ENCODE measurements at places on chromosomes 6 and 20.

DNA sequence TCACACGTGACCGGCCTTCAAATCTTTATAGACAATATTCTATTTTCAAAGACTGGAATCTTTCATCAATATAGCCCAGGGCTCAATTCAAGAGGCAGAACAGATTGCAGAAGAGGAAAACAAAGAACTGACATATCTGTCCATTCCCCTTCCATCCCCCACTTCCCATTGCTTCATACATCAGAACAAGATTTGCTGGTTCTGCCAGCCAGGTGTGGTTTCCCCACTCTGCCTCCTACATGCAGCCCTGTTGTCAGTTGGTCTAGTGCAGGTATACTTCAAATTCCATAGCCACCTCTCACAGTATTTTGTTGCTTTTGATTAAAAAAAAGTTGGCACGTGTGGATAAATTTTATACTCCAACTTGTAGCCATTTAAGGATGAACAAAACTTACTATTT, 174.9 kb downstream of the CD109 start:
- no peak for DNase-seq

- DNase-seq: no peak
These were observed 104.9 kb downstream of the OGFRL1 start for GRCh38 chr6:71393471-71393870.

- DNase-seq: no peak
These were observed 77.0 kb upstream of the SGK1 start for GRCh38 chr6:134394905-134395304.

DNA sequence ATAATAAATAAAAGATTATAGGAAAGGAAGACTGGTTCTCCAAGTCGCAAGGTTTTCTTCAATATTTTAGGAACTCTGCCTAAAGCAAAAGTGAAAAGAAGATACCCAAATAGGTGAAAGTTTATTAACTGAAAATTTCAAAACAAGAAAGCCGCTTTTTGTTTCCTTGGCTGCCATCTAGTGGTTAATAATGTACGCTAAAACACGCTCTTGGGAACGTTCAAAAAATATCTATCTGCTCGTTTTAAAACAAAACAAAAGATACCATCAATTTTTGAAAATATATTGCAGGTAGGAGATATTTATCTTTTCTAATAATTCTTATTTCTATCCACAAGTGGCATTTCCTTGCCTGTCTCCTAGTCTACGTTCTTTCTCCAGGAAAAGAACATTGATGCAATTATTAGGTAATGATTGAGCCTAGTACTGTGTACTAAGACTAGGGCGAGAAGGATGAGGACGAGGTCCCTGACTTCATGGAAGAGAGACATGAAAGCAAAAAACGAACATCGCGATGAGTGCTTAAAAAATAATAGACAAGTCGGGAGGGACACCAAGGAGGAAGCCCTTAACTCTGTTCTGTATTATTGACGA, 97.2 kb downstream of the SPTLC3 start:
- DNase-seq: no peak

DNA sequence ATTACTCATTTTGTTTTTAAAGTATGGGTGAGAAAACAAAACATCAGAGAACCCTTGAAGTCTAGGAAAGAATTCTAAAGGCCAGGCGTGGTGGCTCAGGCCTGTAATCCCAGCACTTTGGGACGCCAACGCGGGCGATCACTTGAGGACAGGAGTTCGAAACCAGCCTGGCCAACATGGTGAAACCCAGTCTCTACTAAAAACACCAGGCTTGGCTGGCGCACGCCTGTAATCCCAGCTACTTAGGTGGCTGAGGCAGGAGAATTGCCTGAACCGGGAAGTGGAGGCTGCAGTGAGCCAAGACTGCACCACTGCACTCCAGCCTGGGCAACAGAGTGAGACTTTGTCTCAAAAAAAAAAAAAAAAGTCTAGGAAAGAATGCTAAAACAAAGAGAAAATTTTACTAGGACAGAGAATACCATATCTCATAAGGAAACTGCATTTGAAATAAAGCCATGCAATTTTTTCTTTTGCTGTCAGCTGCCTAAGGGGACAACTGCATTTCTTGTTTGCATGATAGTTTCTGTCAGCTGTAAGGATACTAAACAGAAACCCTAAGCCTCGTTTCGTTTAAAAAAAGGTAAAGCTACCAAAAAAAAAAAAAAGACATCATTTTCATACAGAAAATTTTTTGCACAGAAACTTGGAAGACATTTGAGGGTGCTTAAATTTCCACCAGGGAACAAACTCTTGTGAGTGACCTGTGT, 32.1 kb downstream of the SMLR1 start:
- DNase-seq: no peak

DNA sequence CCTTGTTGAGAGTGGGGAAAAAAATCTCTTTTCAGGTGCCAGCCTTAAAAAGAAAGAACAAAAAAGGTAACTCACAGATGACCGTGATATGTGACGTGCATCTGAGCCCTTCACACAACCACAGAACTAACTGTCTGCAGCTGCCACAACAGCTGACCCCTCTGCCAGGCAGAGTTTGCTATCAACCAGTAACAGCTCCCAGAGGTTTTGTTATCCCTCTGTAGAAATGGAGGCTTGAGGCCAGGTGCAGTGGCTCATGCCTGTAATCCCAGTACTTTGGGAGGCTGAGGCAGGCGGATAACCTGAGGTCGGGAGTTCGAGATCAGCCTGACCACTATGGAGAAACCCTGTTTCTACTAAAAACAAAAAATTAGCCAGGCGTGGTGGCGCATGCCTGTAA, 42.8 kb downstream of the SLC52A3 start:
- DNase-seq: no peak

DNA sequence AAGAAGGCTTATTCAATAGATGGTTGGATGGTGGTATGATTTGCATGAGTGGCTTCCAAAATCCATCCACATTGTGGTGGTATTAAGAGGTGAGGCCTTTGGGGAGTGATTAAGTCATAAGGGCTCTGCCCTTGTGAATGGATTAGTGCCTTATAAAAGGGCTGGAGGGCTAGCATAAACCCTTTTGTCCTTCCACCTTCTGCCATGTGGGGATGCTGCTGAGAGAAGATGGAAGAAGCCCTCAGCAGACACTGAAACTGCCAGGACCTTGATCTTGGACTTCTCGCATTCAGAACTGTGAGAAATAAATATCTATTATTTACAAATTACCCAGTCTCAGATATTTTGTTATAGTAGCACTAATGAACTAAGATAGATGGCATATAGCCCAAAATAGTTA, 27.8 kb upstream of the SRPK1 start:
- no peak for DNase-seq

GRCh38 chr6:67683960-67684359, 951.1 kb upstream of the ADGRB3 start:
- DNase-seq: no peak

GRCh38 chr20:237489-237888, 10.4 kb downstream of the DEFB129 start:
- peak; percentile 17 for DNase-seq

- no peak for DNase-seq
These were observed 288.4 kb upstream of the TSHZ2 start for GRCh38 chr20:52683761-52684160.

GRCh38 chr6:148987982-148988381, 241.2 kb downstream of the UST start:
- DNase-seq: no peak

- DNase-seq: no peak
These were observed 123.1 kb downstream of the RPS12 start for GRCh38 chr6:132937466-132937906.

DNA sequence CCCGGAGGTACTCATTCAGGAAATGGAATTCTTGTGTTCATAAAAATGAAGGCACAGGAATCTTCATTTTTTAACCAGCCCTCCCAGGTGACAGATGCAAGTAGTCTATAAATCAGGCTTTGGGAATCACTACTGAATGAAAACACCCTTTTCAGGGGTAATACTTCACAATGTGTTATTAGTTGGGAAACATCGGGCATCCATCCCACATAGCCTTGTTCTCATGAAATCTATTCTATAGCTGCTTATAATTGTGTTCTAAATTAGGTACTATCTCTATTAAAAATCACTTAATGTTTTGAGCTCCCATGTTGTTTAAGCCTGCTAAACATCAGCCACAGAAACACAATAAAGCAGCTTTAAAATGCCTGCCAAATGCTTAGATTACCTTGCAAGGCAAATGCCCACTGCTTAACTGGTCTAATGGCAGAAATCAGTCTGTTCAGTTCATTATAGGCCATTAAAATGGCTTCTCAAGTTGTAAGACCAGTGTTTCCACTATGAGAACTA, 94.9 kb downstream of the L3MBTL3 start:
- no peak for DNase-seq

DNA sequence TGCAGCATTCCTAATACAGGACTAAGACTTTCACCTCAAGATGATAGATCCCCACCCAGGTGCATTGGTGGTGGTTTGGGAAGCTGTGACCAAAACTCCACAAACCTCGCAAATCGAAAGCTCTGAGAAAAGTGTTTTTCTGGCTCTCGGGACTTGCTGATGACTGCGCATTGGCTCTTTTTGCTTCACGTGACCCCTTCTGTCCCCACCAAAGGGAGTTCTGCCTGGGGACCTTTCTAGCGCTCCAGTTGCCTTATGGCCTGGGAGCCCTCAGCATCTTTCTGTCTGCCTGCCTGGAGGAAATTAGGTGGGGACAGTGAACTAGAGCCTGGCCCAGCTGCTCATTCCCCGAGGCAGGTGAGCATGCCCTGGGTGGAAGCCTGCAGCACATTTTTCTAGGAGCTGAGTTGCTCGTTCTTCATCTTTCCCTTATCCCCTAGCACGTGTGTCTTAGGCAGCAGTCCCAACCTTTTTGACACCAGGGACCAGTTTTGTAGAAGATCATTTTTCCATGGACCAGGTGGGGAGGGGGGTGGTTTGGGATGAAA, 90.2 kb downstream of the TXNDC5 start:
- DNase-seq: no peak

DNA sequence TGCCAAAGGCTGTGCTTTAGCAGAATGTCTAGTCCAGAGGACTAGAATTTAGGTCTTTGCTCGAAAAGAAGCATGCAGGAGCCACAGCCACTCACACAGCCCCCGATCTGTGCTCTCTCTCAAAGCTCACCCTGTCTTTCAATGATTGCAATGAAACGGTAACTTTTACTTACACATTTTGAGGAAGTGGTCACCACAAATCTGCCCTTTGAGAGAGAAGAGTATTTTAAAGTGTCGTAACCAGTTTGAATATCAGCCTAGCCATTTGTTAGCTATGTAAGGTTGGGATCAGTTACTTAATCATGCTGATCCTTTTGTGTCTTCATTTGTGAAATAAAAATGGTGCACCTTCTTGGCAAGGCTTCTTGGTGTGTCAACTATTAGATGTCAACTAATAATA, 209.0 kb downstream of the TFAP2A start:
- DNase-seq: no peak

GRCh38 chr6:68040312-68040778, 594.7 kb upstream of the ADGRB3 start:
- DNase-seq: no peak

DNA sequence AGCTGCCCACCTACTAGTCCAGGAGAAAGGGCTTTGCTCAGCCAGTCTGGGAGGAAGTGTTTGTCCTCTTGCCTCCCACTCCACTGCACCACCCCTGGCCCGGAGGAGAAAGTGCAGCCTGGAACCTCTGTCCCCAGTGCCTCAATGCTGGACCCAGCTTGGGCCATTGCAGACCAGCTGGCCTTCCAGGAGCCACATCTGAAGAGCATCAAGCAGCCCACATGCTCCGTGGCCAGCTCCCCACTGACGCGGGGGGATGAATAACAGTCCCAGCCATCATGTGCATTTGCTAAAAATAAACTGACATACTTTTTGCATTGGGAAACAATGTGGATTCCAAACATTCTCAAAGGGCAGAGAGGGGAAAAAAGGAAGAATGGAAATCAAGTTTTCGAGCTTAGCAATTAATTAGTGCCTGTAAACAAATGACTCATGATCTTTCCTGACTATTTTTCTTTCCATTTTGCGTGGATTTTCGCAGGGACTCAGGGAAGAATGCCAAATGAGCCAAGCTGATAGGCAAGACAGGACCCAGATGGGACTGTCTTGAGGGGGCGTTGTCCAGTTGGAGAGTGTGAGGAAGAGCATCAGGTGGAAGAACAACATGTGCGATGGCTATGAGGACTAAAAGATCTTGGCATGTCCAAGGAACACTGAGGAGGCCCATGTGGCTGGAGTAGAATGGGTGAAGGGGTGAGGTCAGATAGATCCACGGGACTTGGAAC, 34.1 kb downstream of the CEBPB start:
- no peak for DNase-seq

GRCh38 chr6:35469751-35470662, 1.8 kb downstream of the RPL10A start:
- no peak for DNase-seq

GRCh38 chr6:113414511-113414910, 442.6 kb upstream of the MARCKS start:
- DNase-seq: no peak

DNA sequence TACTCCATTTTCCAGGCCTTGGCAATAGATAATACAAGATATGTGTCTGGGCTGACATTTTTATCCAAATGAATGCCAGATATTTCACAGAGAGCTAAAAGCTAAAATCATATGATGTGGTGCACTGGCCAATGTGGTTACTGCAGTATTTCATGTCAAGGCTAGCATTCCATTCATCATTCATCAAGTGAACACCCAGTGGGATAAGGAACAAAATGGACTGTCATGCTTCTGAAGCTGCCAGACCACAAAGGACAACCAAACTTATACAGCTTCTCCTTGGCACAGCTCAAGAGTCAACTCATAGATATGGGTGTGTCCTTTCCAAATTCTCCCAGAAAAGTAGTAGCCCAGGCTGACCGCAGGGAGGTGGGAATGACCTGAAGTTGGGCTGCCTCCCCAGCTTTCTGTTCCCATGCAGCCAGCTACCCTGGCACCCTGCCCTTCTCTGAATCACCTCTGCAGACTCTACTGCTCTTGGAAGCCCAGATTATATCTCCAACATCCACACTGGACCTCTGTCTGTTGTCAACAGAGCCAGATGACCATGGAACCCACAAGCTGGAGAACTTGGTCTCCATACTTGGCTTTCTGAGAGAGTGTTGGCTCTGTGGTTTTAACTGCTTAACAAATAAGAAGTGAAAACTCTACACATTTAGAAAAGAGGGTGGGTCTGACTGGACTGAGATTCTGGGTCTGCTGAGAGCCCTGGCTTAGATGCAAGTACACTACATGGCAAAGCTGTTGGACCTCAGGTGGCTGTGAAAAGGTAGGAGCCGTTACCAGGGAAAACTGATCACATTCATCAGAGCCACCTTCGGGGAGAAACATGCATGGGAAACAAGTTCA, 122.8 kb downstream of the ALDH8A1 start:
- DNase-seq: no peak

GRCh38 chr20:46119547-46119946, 1.4 kb downstream of the CD40 start:
- no peak for DNase-seq

DNA sequence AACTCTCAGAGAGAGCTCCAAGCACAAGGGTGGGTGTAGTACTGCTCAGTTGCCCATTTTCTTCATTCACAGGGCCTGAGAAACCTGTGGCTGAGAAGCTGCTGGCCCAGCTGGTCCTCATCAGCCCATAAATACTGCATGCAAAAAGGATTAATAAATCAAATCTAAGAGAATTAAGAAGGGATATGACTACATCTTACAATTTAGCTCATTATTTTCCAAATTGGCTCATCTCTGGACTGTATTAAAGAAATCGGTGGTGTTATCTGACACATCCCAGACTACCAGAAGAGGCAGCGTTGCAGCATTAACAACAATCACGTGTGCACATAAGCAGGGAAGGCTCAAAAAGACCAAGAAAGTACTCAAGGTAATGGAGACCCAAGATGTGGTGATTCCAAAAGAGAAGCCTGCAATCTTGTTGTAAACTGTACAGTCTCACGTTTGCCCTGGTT, 90.7 kb downstream of the CD24 start:
- DNase-seq: no peak
